ENCODE measurements at places on chromosomes 1 and 21.

- no peak for DNase-seq
- no peak overlapping the region for H3K4me3 ChIP-seq
- no peak overlapping the region for H3K27ac ChIP-seq
Measured at GRCh38 chr1:110502402-110503151, 16.4 kb downstream of the KCNA10 start.

DNA sequence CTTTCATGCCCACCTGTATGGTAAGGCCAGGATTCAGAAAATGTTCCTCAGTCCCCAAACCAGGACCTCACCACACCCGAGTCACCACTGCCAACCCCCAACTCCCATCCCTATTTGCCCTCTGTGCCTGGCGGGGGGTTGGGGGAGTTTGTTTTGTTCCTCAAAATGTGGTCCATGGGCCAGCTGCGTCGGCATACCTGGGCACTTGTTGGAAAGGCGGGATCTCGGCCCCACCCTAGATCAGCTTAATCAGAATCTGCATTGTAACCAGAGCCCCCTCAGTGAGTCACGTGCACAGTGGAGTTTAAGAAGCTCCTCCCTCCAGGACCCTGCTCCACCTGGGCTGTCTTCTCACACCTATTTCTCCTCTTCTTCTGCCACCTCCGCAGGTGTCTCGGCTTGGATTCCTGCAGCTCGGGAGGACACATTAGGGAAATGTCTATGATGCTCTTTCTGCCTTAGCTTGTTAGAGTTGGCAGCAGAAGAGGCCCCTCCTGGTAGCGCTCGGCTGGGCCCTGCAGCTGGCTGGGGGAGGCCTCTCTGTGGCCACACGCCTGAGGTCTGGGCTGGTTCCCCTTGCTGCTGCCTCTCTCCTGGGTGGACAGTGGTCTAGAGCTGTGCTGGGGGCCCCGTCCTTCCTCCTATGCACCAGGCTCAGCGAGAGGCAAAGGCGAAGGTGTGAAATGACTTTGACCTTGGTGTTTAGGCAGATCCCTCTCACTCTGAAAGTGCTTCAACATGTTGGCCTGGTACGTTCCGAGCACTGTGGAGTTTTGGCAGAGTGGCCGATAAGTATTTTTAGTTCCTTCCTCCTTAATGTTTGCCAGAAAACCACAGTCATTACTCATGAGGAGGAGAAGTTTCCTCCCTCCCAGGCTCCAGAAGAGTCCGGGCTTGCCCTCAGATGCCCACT lies 41.8 kb upstream of the CAMTA1 start:
- no peak overlapping the region for H3K4me3 ChIP-seq
- DNase-seq, result no peak
- H3K27ac ChIP-seq, result no peak overlapping the region

DNA sequence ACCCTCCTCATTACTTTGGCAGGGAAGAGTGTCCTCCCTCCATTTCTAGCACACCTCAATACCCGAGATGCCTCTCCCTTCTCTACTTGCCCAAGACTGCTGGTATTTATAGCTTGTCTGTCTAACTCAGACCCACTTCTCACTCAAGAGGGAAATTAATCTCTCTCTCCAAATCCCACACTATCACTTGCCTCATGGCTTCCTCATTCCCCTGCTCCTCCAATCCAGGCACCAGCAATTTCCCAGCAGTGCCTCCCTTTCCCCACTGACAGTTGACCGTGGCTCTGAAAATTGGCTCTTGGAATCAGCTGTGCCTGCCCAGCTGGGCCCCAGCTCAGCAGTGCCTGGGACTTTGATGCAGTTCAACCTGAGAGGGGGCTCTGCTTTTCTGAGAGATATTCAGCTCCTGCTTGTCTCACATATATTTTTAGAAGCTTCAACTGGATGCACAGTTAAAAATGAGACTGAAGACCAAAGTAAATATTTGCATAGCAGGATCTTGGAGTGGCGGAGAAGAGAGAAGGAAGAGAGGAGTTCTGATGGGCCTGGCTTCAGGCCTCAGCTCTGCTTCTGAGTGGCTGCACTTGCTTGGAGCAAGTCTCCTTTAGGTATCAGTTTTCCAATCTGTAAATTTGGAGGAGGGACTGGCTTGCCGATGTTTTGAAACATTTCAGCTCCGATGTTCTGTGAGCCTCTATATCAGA lies 81.1 kb upstream of the SPATA6 start:
- H3K27ac ChIP-seq, result no peak overlapping the region
- no peak overlapping the region for H3K4me3 ChIP-seq
- H3K36me3 ChIP-seq, result no peaks in the 10 kb centered on the region
- no peaks in the 10 kb centered on the region for H3K27me3 ChIP-seq
- no peak for DNase-seq
- H3K4me1 ChIP-seq, result no peaks in the 10 kb centered on the region

GRCh38 chr21:33169359-33169758 lies 60.4 kb upstream of the IFNAR2 start:
- no peak overlapping the region for H3K4me3 ChIP-seq
- H3K27me3 ChIP-seq, result no peaks in the 10 kb centered on the region
- H3K4me1 ChIP-seq, result no peaks in the 10 kb centered on the region
- DNase-seq, result no peak

DNA sequence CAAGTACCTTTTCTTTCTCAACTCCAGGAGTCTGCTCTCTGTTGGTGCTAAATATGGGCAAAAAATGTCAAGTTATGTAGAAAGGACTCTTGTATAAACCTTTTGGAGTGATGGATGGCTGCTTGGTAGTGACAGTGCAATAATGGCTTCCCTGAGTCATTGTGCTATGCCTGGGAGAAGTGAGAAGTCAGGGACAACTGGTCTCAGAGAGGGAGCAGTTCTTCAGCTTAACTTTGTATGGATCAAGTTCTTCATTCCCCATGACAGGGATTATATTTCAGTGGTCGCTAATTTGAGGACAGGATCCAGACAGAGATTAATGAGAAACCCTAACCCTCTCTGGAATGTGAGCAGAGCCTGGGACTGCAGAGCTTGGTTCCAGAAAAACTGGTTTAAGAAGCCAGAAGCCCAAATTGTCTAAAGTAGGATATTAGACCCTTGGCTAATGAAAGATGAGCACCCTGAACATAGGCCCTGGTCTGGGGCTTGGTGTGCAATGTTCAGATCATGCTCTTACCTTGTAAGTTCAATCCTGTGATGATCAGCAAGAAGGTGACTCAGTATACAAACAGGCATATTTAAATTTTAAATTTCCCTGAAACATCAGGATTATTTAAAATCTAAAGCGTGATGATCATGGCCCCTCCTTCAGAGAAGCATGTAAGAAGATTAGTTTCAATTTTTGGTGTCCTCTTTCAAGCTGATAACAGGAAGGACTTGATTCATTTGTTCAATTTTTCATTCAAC lies 50.9 kb downstream of the NTMT2 start:
- DNase-seq, result peak; percentile 3
- H3K4me3 ChIP-seq, result no peak overlapping the region
- H3K4me1 ChIP-seq, result no peaks in the 10 kb centered on the region
- H3K27me3 ChIP-seq, result no peaks in the 10 kb centered on the region
- no peak overlapping the region for H3K27ac ChIP-seq

GRCh38 chr1:246152986-246153431 lies 354.1 kb downstream of the SMYD3 start:
- H3K4me3 ChIP-seq, result no peak overlapping the region
- no peak for DNase-seq
- H3K27me3 ChIP-seq, result no peaks in the 10 kb centered on the region

DNA sequence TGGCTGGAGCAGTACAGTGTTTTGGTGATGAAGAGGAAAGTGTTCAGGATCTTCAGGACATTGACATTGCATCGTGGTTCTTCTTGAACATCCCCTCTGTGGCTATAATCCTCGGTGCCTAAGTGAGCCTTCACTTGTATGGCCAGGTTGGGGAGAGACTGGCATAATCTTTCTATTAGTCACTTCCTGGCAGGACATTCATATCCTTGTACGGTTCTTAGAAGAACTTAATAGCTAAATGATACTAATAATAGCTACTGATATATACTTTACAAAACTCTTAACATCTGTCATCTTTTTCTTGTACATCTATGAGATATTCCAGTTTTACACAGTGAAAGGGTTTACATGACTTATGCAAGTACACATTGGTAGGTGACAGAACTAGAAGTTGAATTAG lies 35.8 kb downstream of the CELF3 start:
- H3K27ac ChIP-seq, result no peak overlapping the region
- no peaks in the 10 kb centered on the region for H3K27me3 ChIP-seq
- H3K4me1 ChIP-seq, result no peaks in the 10 kb centered on the region
- H3K4me3 ChIP-seq, result no peak overlapping the region
- H3K36me3 ChIP-seq, result no peaks in the 10 kb centered on the region

Measured in mesendoderm (in vitro differentiated cells).